ENCODE measurements at places on chromosomes 1 and 21. TPM values are rescaled to one million over a fixed set of nuclear protein-coding genes. Genes with fewer than 3 reads are reported as not detected.

SPATA1 gene
- total RNA-seq = 1.8 TPM

DENND2D gene
- 2.3 TPM for total RNA-seq

S100A13 gene
- total RNA-seq = 148 TPM

TAS1R1 gene
- total RNA-seq = not detected

C1QTNF12 gene
- 1.8 TPM for total RNA-seq

PITHD1 gene
- 23.1 TPM for total RNA-seq

TTC39A gene
- 0.78 TPM for total RNA-seq

HDAC1 gene
- 32.3 TPM for total RNA-seq

BEND5 gene
- total RNA-seq = 1.1 TPM

GPR89A gene
- 28.7 TPM for total RNA-seq

CSMD2 gene
- total RNA-seq = 0.37 TPM

CROCC gene
- total RNA-seq = 16.5 TPM

IGSF9 gene
- total RNA-seq = not detected

FAM163A gene
- not detected for total RNA-seq

EXTL1 gene
- under 0.01 TPM for total RNA-seq

RCSD1 gene
- 0.20 TPM for total RNA-seq

ADAM30 gene
- total RNA-seq = not detected

PDZK1 gene
- total RNA-seq = 0.39 TPM

RALGPS2 gene
- total RNA-seq = 181 TPM
